ENCODE measurements at places on chromosomes 16 and 17.

- ATAC-seq, result no peak
These were observed 880.5 kb upstream of the GOT2 start for GRCh38 chr16:59614466-59615240.

GRCh38 chr17:45410144-45411091, 22.3 kb downstream of the ARHGAP27 start:
- ATAC-seq, result no peak

DNA sequence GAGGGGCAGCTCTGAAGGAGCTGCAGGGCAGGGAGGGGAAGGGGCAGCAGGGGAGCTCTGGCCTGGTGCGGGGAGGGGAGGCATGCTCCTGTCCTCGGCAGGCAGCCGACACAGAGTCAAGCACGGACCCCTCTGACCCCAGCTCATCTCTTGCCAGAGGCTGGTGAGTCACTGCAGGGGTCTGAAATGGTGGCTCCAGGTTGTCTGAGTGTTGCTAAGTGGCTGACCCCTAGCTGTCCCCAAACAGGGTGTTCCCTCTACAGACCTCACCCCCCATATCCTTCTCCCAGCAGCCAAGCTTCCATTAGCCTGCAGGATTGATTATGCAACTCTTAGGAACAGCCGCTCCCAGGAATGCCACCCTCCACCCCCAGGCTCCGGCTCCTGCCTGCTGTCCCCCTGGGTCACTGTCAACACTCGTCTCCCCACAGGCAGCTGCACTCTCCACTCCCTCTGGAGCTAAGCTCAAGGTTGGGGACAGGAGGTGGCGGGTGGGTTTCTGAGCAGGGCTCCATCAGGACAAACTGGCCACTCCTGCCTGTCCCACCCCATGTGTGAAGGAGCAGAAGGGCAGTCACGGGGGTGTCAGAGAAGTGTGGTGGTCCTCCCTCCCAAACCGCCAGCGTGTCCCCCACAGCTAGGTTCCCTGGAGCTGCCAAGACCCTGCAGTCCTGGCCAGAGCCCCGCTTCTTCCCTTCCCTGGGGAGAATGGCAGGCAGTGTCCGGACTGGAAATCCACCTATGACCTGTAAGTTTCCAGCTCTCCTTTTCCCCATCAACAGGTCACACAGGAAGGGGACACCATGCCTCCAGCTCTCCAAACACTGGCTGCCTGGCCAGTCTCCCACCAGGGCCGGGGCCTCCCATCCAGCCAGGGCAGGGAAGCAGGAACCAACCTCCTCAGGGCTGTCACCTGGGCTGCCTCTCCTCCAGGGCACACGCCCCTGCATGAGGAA, 1.0 kb downstream of the MYLK3 start:
- no peak for ATAC-seq

DNA sequence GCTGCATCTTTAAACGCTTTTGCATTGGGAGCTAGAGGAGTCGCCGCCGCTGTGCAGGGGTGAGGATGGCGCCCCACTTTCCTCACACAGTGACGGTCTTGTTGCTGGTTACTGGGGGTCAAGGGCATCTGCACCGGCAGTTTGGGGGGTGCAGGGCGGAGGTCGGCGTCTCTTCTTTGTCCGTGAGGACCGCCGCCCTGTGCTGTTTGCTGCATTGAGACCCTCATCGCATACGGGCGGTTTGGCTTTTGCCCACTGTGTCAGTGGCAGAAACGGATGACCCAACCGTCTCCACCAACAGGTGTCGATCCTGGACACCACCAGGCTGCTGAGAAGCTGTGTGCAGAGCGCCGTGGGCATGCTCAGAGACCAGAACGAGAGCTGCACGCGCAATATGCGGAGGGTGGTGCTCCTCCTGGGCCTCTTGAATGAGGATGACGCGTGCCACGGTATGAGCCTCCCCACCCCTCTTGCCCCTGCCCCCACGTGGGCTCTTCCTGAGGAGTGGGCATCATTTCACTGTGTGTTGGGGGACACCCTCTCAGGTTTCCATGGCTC, 61.2 kb upstream of the ENDOV start:
- no peak for ATAC-seq

DNA sequence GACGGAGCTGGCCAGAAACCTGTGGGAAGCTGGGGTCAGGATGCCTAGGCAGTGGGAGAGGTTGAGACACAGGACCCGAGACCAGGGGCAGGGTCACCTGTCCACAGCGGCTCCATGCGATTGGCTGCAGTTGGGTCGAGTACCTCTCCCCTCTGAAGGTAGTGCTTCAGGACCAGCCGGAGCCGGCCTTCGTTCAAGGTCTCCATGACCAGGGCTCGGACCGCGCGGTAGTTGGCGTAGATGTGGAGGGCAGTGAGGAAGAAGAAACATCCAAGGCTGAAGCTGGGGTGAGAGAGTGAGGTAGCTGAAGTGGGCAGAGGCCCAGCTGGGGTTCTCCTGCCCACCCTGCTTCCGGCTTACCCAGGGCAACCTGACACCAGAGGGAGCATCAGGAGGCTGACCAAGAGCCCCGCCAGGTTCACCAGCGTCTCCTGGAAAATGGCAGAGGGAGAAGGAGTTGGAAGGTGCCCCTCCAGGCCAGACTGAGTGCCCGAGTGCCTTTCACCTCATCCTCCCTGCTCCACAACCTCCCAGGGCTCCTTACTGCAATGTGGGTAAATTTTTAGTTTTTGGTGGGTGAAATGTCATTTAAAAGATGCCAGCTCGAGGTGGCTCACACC, 10.7 kb downstream of the SLC5A2 start:
- ATAC-seq, result no peak

DNA sequence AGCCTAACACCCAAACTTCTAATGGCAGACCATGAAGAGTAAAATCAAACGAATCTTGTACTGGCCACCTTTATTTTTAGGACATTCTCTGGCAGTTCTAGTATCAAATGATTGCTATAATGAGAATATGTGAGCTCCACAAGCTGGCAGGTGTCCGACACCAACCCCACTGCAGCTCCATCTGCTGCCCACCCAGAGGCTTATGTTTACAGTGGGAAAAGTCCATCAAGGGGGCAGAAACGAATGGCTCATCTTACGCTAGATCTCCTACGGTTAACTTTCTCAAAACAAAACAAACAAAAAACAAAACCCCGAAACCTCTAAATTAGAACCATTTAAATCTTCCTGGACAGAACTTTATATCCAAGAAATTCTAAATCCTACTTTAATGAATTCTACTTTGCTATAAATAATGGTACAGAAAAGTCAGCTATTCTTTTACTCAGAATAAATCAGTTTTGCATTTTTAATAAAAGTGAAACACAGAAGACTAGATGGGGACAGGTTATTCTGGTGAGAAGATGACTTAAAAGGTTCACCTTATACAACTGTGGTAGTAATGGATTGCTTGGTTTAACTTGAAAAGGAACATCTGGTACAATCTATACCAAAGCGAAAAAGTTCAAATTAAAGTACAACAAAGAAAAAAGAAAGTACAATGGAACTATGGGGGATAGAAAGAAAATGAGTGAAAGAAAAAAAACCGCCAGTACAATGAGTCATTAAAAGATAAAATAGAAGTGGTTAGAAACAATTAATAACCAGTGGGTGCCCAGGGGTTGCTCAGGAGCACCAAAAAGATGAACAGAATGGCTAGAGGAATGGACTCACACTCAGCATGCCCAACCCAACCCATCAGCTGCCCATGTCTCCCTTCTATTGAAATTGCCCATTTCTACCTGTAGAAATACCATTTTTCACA, 40.2 kb downstream of the GRB2 start:
- no peak for ATAC-seq

GRCh38 chr17:47806913-47807255, 14.7 kb downstream of the OSBPL7 start:
- no peak for ATAC-seq

GRCh38 chr17:32871746-32872145, 5.2 kb downstream of the MYO1D start:
- ATAC-seq, result no peak

DNA sequence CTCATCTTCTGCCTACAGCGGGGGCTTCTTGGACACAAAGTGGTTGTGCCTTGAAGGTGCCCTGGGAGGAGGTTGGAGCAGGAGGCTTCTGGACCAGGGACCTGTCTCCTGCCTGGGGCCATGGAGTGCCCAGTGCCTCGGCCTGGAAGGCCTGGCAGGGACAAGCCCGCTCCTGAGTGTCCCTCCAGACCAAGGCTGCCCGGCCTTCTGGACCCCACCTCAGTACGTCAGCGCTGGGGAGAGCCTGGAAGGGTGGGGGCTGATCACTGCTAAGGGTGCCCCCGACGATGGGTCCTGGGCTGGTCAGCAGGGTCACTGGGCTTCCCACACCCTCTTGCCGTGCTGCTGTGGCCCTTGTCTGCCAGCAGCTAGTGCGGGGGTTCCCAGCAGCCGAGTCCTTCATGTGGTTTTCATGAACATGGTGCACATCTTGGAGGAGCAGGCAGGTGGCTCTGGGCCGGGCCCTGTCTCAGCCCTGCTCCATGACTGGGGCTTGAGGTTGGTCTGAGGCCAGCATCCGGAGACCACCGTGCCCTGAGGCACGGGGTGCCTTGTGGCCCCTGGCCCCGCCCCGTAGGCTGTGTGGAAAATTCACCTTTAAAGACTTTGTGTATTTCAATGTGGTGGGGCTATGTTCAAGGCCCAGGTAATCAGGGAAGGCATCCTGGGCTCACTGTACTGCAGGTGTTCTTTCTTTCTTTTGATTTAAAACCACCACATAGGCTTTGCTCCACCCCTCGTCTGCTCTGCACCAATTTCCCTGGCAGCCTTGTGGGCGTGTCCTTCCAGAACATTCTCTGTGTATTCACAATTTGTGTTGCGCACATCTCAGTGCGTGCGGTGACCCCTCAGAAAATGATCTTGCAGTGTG, 22.4 kb downstream of the MGRN1 start:
- no peak for ATAC-seq

DNA sequence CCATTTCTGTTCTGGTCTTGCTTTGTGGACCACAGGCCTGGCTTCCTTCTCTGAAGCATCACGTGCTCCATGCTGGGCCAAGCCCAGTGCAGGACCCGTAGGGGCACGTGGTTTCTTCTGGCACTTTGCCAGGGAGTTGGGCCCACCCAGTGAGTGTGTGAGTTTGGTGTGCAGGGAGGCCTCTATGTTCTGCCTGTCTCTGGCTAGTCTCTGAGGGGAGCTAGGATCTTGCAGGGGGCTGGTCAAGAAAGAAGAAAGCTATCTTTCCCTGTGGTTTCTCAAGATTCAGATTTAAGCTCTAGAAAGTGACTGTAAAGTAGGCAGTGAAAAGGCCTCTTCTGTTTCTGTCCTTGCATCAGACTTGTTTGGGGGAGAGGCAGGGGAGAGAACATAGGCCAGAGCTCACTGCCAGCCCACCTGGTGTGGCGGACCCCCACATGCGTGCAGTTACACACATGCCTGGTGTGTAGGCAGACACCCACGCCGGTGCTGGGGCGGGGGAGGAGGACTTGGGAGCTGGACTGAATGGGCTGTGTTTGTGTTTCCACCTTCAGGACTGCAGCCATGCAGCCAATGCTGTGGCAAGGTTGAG, 11.8 kb downstream of the LASP1 start:
- ATAC-seq, result no peak

- ATAC-seq, result no peak
These were observed 127.4 kb upstream of the FOXF1 start for GRCh38 chr16:86382774-86383407.

GRCh38 chr17:76924345-76925342, 56.4 kb downstream of the MGAT5B start:
- ATAC-seq, result peak; percentile 32

DNA sequence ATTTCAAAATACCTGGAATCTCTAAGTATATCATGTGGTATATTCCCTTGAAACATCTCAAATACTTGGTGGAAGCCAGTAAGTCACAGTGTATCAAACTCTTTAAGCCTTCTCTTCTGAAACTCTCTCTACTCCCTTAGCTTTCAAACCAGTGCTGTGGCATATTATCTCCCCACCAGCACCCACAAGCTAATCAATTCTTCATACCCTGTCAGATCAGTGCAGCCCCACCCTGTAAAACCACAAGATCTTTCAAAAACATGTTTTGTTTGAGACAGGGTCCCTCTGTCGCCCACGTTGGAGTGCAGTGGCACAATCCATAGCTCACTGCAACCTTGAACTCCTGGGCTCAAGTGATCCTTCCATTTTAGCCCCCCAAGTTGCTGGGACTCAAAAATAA, 91.6 kb upstream of the C17orf78 start:
- no peak for ATAC-seq

GRCh38 chr17:34645594-34645993, 66.2 kb downstream of the TMEM132E start:
- ATAC-seq, result peak; percentile 35

DNA sequence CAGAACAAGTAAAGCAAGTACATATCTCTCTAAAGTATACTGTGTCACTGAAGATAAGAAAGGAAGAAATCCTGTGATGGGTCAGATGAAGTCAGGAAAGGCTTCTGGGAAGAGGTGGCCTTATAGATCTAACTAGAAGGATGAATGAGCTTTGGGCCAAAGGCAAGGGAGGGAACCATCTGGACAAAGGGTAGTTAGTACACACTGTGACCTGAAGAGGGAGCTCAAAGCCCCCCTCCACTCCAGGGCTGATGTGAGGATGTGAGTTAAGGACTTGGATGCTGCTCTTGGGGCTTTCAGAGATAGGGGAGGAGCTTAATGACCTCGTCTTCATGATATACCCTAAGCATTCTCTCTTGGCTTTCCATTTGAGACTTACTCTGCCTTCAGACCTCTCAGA, 185.3 kb upstream of the CACNG3 start:
- ATAC-seq, result peak; percentile 64

- no peak for ATAC-seq
These were observed 616.3 kb upstream of the CDH8 start for GRCh38 chr16:62652441-62653120.

- ATAC-seq, result no peak
These were observed 115.0 kb downstream of the MGAT5B start for GRCh38 chr17:76983075-76983775.

GRCh38 chr17:57696050-57696449, 49.0 kb downstream of the CCDC182 start:
- ATAC-seq, result no peak

- peak; percentile 20 for ATAC-seq
These were observed 24.8 kb downstream of the ITPRIPL2 start for GRCh38 chr16:19138601-19139000.

DNA sequence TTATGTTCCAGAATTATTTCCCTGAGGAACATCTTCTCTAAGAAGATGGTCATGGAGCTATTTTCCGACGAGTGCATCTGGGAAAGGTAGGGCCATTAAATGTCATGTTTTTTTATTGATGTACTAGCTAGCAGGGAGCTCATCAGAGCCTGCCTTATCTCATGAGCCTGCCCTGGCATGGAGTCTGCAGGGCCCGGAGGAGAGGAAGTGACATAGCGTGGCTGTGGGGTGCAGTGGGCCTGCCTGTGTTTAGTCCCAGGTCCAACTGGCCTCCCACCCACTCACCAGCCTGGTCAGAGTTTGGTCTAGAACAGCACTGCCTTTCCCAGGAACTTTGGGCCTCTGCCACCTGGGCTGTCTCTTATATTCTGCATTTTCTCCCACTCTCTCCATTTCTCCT, 389.8 kb downstream of the SNX29 start:
- ATAC-seq, result no peak

All from SK-N-SH treated with all-trans-retinoic acid at 6 μM for 48 hours (cell line).